ENCODE measurements at places on chromosomes 2 and 18.

- DNase-seq, result no peak
Measured at GRCh38 chr18:79375441-79376154, 20.1 kb upstream of the NFATC1 start.

DNA sequence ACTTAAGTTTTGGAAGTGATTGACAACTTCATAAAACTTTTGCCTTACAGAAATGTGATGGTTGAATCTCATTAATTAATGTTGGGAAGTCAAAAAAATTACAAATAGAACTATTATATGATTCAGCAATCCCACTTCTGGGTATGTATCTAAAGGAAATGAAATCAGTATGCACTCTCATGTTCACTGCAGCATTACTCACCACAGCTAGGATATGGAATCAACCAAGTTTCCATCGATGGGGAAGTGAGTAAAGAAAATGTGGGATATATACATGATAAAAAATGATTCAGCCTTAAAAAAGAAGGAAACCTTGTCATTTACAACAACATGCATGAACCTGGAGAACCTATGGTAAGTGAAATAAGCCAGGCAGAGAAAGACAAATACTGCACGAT, 112.4 kb upstream of the WDR75 start:
- no peak for DNase-seq

DNA sequence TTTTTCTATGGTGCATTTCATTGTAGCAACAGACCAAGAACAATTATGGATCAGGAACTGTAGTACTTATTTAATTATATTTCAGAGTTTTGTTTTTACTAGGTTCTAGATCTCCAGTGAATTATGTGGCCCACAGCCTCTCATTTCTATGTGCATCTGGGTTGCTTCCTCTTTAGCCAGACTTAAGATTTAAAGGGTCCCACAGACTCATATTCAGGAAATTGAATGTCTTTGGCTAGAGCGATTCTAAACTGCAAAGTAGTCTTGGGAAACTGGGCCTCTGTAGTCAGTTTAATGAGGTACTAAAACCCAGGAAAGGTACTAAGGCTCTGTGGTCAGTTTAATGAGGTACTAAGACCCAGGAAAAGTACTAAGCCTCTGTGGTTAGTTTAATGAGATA, 94.4 kb downstream of the LYPD6B start:
- no peak for DNase-seq

DNA sequence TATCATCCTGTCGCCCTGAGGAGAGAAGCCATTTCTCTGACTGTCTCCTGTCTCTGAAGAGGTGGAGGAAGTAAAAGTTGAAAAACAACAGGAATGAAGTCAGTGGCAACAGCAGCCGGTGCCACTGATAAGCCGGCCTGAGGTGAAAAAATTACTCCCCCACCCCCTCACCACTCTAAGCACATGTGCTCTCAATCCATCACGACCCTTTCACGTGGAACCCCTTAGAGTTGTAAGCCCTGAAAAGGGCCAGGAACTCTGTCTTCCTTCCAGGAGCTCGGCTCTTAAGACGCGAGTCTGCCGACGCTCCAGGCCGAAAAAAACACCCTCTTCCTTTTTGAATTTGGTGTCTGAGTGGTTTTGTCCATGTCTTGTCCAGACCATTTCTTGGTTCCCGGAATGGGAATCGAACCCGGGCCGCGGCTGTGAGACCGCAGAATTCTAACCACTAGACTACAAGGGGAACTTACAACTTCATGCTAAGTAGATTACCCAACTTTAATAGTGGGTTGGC, 40.7 kb upstream of the TRIM43 start:
- no peak for DNase-seq

DNA sequence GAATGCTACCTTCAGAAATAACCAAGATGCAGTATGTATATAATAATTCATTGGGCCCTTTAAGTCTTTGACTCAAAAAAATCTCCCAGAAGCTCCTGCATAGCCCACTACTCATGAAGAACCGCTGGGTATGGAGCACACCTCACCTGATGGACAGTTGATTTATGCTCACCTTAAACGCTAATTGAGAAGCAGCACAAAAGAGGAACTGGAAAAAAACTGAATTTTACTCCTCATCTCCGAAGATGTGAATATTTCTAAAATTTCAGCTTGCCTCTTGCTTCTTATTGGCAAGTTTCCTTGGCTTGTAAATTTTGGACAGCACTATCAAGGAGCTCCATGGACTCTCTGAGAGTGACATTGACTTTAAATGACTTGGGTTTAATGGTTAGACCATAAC, 5.5 kb downstream of the CYP1B1 start:
- DNase-seq, result no peak

- DNase-seq, result no peak
Measured at GRCh38 chr2:27509326-27509725, 12.7 kb downstream of the GCKR start.

DNA sequence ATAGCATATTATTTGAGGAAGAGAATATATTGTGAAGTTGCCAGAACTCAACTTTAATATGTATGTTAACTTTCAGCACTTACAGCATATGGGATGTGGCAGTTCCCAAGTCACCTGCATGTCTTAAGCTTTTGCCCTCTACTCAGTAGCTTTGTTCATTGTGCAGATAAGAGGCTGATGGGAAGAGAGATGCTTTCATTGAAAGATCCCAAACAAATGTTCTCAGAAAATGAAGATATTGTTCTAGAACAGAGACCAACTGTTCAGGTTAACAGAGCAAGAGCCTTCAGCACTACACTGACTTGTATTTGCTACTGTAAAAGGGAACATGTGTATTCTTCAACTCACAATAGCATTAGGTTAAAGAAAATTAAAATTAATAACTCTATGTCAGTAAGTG, 28.1 kb downstream of the GAREM1 start:
- no peak for DNase-seq

DNA sequence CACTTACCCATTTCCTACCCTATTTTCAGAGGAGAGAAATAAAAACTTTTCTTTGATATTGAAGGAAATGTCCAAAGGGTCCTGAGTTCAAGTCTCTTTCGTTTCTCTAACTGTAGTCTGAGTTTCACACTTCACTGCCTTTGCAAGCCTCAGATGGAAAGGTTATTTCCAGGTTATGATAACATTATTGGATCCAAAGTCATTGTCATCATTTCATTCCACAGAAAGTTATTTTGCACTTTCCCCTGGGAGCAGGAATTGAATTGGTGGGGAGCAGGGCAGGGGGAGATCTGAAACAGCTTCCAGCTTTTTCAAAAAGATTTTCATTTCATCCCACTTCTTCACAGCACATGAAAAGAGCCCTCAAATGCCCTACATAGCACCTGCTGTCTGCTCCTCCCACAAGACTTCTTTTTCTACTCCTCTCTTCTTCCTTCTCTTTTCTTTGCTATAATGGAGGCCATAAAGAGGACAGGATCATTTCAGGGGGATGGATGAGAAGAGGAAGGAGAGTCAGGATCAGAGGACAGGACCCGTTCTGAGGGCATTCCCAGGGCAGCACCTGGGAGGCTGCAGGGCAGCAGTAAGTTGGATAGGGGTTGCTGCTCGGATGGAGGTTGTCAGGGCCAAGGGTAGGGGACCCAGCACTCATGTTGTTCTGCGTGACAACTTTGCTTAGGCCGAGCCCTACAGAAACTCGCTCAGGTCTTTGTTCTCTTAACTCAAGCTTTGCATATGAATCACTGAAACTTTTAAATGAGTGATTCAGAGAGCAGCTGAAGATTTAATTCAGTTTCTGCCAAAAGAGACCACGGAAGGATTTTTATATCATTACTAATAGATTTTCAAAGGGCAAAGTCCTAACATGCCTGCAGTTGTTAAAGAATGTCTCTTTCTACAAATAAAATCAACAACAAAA, 11.4 kb upstream of the GALNT5 start:
- DNase-seq, result no peak

Measured in retina (tissue), 1 donor.